ENCODE measurements at places on chromosomes 12 and 14.

DNA sequence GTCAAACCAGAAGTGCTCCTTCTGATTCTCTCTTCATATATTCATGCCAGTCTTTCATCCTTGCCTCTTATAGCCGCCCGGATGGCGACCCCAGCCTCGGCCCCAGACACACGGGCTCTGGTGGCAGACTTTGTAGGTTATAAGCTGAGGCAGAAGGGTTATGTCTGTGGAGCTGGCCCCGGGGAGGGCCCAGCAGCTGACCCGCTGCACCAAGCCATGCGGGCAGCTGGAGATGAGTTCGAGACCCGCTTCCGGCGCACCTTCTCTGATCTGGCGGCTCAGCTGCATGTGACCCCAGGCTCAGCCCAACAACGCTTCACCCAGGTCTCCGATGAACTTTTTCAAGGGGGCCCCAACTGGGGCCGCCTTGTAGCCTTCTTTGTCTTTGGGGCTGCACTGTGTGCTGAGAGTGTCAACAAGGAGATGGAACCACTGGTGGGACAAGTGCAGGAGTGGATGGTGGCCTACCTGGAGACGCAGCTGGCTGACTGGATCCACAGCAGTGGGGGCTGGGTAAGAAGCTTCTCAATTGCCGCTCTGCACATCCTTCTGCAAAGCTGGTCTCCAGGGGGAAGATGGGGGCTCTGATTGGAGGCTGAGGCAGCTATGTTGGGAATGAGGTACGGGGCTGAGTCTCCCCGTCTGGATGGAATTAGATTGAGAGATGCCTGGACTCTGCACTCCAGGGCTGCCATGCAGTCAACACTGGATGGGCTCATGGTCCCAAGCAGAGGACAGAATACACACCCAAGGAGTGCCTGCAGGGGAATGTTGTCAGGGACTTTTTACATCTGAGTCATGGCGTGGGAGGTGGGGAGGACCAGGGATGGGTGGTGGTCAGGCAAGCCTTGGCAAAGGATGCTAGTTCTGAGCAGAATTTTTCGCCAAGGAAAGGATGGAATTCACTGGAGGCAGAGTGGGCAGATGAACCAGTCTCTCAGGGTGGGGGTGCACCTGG lies 1.3 kb downstream of the BCL2L2 start:
- DNase-seq, result no peak

DNA sequence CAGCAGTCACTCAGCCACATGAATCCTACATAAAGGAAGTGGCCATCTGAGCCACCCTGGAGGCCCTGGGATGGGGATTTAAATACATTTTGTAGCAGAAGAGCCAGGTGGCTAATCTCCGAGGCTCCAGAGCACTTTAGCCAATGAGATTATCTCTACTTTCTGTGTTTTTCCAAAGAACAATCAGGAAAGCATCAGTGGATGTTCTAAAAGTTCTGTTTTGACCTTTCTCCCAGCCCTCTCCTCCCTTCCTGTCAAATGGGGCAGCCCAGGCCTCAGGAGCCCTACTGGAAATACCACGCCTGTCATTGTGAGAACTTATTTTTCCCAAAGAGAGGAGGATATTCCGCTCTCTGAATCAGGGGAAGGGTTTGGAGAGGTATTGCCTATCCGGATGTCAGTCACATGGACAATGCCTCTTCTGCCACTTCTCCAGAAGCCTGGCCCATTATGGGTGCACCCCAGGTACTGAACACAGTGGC lies 336.8 kb upstream of the FKBP4 start:
- no peak for DNase-seq

DNA sequence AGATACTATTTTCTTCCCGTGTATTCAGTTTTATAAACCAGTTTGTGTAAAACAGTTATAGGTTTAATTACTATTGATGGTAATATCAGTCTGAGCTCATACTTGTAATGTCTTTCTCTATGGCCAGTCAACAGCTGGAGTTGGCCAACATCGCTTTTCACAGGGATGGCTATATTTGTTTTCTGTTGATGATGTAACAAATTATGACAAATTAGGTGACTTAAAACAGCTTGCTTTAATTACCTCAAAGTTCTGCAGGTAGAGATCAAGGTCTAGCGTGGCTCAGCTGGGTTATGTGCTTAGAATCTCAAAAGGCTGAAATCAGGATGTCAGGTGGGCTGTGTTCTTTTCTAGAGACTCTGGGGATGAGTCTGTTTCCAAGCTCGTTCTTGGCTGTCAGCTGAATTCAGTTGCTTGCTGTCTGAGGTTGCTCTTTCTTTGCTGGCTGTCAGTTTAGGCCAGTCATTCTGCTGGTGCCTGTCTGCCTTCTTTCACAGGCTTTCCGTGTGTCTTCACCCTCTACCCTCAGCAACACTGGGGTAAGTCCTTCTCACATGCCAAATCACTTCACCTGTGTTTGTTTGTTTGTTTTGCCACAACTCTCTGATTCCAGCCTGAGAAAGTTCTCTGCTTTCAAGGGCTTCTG lies 370.2 kb upstream of the E2F7 start:
- DNase-seq, result no peak

DNA sequence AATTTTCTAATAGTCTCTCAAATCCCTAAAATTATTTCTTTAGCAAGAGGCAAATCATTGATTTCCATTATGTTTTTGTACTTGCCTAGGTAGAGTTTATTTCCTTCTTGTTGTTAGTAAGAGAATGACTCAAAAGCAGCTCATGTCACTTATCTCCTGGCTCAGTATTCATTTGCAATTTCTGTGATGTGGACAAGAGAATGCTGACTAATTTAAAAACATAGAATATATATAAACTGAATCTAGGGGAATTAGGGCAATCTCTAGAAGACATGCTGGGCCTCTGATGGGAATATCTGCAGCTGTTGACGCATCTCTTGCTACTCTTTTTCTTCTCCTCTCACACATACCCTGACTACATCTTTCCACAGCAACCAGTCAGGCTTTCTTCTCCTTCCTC lies 130.8 kb upstream of the PRKD1 start:
- no peak for DNase-seq

DNA sequence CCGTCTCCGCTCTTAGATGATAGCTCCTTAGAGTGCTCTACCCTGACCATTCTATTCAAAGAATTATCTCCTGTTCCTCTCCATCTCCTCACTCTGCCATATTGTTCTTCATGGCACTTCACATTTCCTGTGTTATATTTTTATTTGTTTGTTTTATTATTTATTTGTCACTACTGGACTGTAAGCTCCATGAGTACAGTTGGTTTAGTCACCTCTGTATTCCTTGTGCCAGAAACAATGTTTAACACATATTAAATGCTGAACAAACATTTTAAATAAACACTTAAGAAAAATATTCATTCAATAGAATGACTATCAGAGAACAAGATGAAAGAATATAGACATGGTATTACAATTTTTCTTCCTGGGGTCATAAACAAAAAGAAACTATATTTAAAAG lies 35.6 kb downstream of the KIAA0586 start:
- DNase-seq, result no peak

GRCh38 chr12:2118061-2118460 lies 65.3 kb downstream of the CACNA1C start:
- DNase-seq, result no peak

- DNase-seq, result no peak
Measured at GRCh38 chr14:88868558-88869159, 44.2 kb downstream of the TTC8 start.

- no peak for DNase-seq
Measured at GRCh38 chr14:73695082-73695481, 19.1 kb downstream of the PNMA1 start.

DNA sequence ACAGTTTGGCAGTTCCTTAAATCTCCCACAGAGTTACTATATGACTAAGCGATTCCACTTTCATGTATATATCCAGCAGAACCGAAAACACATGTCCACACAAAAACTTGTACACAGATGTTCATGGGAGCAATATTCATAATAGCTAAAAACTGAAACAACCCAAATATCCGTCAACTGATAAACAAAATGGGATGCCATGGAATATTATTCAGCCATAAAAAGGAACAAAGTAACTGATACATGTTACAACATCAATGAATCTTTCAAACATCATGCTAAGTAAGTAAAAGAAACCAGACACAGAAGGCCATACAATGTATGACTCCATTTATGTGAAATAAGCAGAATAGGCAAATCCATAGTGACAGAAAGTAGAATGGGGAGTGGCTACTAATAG lies 80.2 kb upstream of the GPHB5 start:
- no peak for DNase-seq

GRCh38 chr14:101098641-101099040 lies 195.1 kb upstream of the RTL1 start:
- no peak for DNase-seq

DNA sequence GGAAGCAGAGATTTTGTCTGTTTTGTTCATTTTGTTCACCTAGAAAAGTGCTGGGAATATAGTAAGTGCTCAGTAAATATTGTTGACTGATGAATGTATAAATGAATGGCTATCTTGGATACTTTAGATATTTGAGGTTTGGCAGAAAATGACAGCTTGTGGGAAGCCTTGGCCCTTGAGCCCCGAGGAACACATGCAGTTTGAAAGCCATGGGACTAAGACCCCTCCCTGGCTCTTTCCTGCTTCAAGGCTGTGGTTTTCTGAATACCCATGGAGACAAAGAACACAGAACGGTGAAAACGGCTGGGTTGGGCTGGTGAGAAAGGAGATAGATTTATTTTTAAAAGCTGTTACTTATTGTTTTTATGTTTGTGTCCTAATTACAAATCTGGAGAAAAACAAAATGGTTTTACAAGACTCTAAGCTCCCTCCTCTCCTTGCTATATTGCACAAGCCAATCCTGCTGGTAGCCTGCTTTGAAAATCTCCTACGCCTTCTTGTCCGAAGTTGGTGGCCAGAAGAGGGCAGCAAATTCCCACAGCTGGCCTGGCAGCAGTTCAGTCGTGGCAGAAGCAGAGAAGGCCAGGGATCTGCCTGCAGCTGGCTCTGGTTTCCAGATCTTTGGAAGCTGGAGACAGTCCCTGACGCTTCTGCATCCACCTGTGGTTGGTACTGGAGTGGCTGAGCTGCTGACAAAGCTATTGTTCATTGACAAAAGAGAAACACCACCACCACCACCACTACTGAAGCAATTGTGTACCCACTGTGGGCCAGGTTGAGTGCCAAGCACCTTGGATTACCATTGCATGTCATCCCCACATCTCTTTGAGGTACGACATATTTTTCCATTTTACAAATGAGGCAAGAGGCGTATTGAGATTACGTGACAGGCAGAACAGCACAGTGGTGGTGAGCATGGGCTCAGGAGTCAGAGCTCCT lies 5.2 kb upstream of the KRT85 start:
- peak; percentile 26 for DNase-seq

DNA sequence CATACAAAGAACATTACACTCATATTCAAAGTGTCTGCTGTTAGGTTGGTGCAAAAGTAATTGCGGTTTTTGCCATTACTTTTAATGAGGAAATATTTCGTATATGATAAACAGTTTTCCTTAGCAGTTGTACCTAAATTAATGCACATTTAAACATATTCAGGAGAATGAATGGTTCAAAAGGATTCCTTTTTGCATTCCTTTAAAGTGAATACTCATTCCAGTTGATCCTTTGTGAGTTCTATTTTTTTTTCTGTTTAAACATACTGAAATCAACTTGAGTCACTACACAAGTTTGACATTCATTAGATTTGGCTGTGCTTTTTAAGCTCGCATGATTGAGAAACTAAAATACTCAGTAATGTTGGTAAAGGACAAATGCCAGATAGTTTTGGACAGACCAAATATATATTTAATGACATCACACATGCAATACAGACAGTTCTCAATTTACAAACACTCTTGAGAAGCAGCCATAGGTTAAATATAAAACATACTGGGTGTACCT lies 13.8 kb upstream of the SLC38A2 start:
- no peak for DNase-seq

- DNase-seq, result no peak
Measured at GRCh38 chr12:38985961-38986360, 80.6 kb upstream of the CPNE8 start.

GRCh38 chr12:114400925-114401324 lies 5.0 kb downstream of the TBX5 start:
- DNase-seq, result no peak

DNA sequence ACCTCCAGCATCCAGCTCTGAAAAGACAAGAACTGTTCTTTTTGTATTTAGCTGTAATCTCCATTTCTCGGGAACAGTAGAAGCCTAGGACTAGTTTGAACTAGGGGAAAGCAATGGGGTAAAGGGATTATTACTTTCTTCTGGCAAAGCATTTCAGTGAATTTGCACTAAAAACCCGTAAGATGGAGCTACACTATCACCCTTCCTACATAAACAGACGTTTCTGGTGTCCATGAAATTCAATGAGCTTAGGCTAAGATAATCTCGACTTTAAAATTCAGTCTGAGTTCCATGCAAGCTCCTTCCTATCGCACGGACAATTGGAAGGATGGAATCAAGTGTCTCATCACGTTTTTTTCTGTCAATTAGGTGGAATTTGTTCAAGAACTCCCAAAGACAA lies 24.0 kb downstream of the ACSM4 start:
- DNase-seq, result no peak

Measured in T-helper 1 cell (primary cell).